ENCODE measurements at places on chromosomes 2 and 18.

GRCh38 chr2:127305990-127306585 is 12.1 kb upstream of the ERCC3 start:
- no peak for DNase-seq

- DNase-seq = no peak
Measured at GRCh38 chr2:30249354-30249753, 18.0 kb downstream of the LBH start.

GRCh38 chr18:73717570-73717969 is 430.1 kb downstream of the FBXO15 start:
- no peak for DNase-seq

GRCh38 chr18:11398625-11399024 is 210.8 kb upstream of the SLC35G4 start:
- no peak for DNase-seq

DNA sequence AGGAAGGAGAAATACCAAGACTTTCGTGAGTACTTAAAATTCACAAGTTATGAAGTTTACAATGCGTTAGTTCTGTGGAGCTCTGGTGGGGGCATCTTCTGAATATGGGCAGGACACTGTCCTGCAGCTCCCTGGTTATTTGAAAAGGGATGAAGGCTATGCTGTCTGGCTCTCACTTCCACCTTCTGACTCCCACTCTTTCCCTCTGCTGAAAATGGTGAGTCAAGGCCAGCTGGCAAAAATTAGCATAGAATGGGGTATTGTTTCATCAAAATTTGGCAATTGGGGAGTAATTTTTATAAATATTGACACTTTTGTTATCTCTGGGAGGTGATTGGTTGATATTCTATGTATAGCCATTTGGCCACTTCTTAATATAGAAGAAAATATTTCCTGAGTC is 177.4 kb downstream of the PARD3B start:
- DNase-seq = no peak

- DNase-seq = no peak
Measured at GRCh38 chr2:109304731-109305470, 175.9 kb downstream of the SH3RF3 start.

GRCh38 chr2:235204948-235205347 is 253.1 kb downstream of the SH3BP4 start:
- no peak for DNase-seq

GRCh38 chr2:36485521-36485920 is 112.4 kb downstream of the FEZ2 start:
- DNase-seq = no peak

DNA sequence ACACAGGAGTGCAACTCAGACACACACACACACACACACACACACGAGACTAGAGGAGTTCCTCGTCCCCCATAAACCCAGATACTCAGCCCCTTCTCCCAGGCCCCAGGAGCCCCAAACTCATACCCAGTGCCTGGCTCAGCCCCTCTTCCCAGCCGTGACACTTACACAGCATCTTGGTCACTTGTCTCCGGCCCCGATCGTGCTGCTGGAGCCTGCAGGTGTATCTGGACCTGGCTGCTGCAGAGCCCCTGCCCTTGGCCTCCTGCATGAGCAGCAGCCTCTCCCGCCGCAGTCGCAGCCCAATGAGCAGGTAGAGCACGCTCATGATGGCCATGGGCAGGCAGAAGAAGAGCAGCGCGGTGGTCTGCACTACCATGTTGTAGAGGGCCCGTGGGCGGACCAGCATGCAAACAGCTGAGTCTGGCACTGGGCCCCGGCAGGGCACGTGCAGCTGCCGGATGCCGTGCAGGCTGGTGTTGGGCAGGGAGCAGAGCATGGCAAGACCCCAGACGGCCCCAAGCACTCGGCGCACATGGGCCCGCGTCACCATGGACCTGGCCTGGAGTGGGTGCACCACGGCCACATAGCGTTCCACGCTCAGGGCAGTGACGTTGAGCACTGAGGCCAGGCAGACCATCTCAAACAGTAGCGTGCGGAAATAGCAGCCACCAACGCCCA is 2.1 kb downstream of the NMUR1 start:
- DNase-seq = no peak

GRCh38 chr2:44360749-44361329 is 455 bp downstream of the PREPL start:
- DNase-seq = no peak

DNA sequence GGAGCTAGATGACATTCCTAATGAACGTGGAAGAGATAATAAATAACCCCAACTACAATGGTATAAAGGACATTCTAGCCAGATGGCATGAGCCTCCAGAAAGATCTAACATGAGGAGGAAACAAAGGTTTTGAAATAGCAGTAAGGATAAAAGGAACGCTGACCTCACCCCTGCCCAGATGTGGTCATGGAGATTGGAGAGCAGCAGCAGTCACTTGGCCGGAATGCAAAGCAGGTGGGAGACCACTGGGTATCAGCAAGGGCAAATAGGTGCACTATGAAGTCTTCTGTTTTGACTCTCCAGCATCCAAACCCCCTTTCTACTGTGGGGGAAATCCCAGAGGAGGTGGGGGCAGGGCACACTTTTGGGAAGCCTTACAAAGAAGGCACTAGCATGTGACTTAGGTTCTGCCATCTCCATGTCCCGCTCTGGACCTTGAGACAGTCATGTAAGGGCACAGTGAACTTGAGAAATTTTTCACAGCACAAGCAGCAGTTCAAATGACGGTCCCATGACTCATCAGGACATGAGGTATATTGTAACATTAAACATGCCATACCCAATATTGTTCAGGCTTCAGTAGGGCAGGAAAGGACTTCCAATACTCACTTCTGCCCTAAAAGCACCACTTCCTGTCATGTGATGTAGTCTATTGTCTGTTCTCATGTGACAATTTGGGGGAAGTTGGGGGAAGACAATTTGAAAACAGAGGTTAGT is 55.2 kb downstream of the METTL4 start:
- no peak for DNase-seq

DNA sequence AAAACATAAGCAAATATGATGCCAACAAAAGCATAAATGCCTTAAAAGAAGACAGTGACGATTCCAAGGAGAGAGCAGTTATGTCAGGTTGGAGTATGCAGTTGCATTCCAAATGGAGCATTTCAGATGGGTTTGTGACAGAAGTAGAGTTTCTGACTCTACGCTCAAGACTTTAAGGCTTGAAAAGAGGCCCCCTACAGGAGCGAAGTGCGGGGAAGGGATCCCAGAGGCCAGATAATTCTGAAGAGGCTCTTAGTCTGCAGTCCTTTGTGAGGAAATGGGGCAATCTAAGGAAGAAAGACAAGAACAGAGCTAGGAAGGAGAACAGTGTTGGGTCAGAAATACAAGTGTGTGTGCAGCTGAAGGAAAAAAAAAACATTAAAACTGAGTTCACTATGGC is 95.5 kb downstream of the ZNF521 start:
- no peak for DNase-seq

DNA sequence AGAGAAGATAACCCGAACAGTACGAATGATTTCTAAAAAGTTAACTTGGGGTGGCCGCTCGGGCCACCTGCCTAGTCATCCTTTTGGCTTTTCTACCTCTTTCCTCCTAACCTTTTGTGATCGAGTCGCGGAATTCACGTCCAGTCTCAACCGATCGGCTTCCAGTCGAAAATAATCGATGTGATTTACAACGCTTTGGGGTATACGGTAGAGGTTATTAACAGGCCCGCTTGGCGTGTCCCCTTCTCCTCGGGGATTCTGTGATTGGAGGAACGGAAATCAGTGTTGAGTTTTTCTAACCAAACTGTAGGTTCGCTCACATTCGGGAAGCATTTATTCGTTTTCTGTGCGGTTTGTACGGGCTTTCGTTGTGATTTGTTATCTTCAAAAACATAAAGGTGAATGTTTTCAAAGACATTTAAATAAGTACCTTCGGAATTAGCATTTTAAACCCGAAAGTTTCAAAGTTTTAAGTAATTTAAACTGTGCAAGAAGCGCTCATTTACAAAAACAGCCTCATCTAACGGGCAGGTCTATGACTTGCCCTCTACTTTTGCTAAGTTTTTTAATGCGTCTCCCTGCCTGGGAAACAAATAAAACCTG is 588 bp upstream of the FOXI3 start:
- no peak for DNase-seq

DNA sequence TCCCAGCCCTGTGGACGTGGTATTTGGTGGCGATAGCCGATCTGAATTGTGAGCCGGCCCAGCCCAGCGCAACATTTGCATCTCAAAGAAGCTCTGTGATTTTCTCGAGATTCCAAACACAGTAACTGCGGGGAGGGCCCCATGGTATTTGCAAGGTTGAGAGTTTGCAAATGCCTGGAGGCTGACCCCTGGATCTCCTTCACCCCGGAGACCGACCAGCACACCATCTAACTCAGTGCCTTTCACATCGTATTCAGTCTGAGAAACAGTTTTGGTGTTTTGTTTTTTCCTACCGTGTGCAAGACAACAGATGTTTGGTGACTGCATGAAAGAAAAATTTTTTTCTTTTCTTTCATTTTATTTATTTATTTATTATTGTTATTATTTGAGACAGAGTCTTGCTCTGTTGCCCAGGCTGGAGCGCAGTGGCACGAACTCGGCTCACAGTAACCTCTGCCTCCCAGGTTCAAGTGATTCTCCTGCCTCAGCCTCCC is 40.3 kb downstream of the MYCN start:
- no peak for DNase-seq
